Activated T-helper 17 cell treated with anti-CD3 and anti-CD28 coated beads, Interleukin-2, amount 50 U/mL, for 72 hours (primary cell): ENCODE measurements at places on chromosomes 1 and 21.

DNA sequence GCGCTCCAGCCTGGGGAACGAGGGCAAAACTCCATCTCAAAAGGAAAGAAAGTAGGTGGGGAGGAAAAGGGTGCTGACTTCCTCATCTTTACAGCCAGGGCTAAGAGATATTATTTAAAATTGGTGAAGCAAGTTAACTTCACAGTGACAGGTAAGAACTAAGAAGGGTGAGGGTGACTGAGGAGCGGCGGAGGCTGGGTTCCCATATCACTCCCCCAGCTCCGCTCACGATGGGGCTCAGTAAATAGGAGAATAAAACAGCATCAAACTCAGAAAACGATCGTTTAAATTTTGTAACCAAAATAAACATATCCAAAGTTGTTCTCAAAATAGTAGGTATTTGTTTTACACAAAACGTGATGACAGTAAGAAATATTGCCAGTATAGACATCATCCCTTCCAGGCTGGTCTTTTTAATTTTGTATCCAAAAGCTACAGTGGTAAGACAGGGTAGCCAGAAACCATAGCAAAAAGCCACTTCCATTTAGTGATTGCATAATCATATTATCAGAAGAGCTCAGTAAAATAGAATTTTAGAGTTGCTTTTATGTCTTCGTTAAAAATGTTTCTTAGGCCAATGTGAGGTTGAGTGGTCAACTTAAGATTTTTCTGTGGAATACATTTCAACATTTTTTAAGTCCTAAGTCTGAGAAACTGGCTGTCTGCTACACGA is 26.2 kb upstream of the ADARB1 start:
- ATAC-seq: no peak

- ATAC-seq: no peak
Measured at GRCh38 chr1:4048076-4048475, 148.0 kb upstream of the C1orf174 start.

- ATAC-seq: no peak
Measured at GRCh38 chr1:23263380-23263887, 46.1 kb upstream of the HTR1D start.

- no peak for ATAC-seq
Measured at GRCh38 chr1:2530513-2531361, 674 bp upstream of the HES5 start.

DNA sequence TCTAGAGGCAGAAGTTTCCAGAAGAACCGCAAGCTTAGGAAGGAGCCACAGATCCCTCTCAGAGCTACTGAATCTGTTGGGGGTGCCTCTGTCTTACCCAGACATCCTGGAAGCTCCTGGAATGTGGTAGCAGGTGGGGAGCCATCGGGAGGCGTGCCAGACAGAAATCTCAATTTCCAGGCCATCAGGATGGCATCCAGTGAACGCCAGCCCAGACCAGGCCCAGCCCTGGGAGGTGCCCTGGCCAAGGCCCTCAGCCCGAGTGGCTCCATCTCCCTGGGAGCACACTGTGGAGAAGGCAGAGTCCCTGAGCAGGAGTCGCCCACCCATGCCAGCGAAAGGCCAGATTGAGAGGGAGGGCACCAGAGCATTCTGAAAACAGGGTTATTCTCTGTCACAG is 2.5 kb downstream of the ABCA4 start:
- ATAC-seq: no peak

DNA sequence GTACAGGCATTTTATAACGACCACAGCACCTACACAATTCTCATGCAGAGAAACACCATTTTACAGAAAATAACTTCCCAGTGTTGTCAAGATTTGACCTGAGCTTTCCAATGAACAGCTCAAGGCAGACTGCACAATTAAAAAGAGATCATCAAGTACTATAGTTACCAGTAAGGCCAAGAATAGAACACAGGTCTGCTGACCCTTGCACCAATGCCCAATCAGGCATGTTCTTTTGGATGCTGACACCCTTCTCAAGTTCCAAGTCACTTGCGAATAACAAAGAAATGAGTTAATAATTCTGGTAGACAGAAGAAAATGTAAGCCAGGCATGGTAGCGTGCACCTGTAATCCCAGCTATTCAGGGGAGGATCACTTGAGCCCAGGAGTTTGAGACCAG is 101.9 kb downstream of the SLC45A1 start:
- no peak for ATAC-seq
